ENCODE measurements at places on chromosomes 11 and 22.

DNA sequence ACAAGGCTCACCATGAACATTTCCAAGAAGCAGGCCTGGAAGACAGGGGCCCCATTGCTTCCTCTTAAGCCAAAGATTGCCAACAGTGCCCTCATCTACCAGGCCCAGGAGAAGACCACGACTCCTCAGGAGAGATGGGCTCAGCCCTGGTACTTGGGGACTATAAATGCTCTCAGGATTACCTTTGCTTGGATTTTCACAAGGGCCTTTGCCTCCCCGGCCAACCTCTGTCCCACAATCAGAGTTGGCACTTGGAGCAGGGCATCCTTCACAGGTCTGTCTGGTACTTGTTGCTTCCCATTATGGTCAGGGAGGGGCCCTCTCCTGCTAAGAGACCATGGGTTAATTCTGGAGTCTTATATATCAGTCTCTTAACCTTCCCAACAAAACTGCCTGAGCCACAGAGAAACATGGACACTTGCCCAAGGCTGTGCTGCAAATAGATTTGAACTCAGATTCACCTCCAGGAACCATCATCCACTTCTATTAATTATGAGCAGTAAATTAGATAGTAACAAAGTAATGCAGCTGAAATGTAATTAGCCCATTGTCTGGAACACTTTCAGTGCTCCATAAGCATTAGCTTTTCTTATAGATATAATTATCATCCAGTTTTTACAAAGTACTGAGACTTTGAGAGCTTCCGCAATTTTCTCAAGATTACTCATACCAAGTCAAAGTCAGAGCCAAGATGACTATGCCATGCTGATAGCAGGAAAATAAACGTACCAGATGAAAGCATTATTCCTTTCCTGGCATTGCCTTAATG is 33.5 kb downstream of the POU2AF3 start:
- no peak for DNase-seq

- DNase-seq: no peak
These were observed 108.6 kb downstream of the TRIM29 start for GRCh38 chr11:120029321-120029720.

GRCh38 chr11:93116641-93117441 is 81.0 kb downstream of the SLC36A4 start:
- no peak for DNase-seq

DNA sequence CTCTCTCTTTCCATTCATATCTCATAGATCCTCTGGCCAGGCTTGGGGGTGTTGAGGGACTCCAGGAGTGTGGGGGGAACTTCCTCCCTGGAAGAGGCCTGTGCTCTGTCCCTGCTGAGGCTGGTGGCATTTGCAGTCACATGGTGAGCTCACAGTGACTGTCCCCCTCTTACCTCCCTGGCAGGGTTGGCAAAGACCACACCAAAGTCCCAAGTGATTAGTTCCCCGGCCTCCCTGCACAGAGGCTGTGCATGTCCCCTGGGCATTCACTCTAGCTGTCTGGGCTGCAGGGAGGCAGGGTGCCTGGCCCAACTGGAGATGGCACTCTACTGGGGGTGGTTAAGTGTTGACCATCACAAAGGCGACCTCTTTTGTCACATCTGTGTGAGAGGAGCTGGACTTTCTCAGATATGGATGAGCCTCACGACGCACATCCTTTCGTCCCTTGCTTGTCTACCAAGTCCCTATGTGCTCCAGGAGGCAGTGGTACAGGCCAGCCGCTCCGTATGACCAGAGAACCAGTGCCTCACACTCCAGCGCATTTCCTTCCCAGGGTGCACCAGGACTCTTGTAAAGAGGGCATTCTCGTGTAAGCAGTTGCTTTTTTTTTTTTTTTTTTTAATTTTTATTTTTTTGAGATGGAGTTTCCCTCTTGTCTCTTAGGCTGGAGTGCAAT is 8.8 kb downstream of the TANGO2 start:
- no peak for DNase-seq

GRCh38 chr11:80815752-80816453 is 1375.1 kb upstream of the TENM4 start:
- DNase-seq: no peak
